ENCODE measurements at places on chromosomes 13 and 19.

- no peak for DNase-seq
Observed at GRCh38 chr19:18422530-18423191, 3.5 kb downstream of the SSBP4 start.

DNA sequence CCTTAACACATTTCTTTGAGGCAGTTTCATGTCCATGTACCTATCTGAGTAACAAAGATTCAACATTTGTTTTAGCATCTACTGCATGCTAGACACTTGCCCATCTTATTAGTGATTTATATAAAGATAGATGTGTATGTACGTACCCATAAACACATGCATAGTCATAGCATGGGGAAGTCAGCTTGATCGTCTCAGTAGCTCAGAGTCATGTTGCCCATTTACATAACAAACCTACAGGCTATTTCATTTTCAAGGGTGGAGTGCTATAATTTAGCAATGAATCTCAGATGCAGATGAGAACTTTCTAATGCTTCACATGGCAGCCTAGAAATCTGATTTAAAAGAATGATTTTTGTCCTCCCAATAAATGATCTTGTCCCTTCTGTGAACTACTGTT lies 23.5 kb downstream of the FLT1 start:
- no peak for DNase-seq

GRCh38 chr19:2547033-2547680 lies 71.2 kb downstream of the GADD45B start:
- no peak for DNase-seq

DNA sequence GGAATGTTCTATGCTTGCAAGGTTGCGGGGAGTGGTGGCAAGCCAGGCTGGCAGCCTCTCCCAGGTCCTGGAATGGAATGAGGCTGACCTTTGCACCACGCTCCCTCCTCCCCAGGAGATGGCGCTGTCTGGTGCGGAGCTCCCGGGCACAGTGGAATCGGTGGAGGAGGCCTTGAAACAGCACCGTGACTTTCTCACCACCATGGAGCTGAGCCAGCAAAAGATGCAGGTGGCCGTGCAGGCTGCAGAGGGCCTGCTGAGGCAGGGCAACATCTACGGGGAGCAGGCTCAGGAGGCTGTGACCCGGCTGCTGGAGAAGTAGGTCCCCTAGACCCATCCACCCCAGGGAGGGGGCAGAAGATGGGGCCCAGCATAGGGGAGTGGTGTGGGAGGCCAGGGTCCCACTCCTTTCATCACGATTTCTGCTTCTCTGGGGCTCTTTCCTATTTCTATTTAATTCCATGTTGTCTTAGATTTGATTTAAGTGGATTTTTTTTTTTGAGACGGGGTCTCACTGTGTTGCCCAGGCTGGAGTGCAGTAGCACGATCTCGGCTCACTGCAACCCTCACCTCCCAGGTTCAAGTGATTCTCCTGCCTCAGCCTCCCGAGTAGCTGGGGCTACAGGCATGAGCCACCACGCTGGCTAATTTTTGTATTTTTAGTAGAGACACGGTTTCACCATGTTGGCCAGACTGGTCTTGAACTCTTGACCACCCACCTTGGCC lies 53.2 kb upstream of the SHKBP1 start:
- no peak for DNase-seq
